ENCODE measurements at places on chromosomes 2 and 18. TPM values are rescaled to one million over a fixed set of nuclear protein-coding genes. Genes with fewer than 3 reads are reported as not detected.

FOXD4L1 gene
- total RNA-seq = not detected

CIB4 gene
- not detected for total RNA-seq

PRSS56 gene
- 0.40 TPM for total RNA-seq

LRATD1 gene
- 0.57 TPM for total RNA-seq

RGPD3 gene
- 0.11 TPM for total RNA-seq

PJVK gene
- total RNA-seq = 2.1 TPM

CDCA7 gene
- total RNA-seq = 14.1 TPM

SAG gene
- total RNA-seq = not detected

TMEM198 gene
- total RNA-seq = 4.2 TPM

ELOA2 gene
- total RNA-seq = not detected

PRKAG3 gene
- total RNA-seq = not detected

DNA sequence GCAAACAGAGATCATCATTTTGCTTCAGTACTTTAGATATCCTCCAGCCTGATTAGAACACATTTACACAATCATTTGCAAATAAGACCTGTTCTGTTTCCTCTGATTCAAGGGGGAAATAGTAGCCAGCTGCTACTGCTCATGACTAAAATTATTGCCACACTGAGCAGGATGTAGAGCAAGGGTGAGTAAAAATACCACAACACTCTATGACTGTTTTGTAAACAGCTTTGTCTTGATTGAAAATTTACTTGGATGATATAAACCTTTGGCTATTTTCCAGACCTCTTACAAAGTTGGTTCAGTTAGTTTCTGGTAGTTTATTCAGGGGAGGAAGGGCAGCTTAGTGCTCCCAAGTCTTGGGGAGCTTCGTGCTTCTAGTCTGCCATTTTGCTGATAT lies 286.4 kb upstream of the CNTNAP5 start:
- DNase-seq = no peak

DNA sequence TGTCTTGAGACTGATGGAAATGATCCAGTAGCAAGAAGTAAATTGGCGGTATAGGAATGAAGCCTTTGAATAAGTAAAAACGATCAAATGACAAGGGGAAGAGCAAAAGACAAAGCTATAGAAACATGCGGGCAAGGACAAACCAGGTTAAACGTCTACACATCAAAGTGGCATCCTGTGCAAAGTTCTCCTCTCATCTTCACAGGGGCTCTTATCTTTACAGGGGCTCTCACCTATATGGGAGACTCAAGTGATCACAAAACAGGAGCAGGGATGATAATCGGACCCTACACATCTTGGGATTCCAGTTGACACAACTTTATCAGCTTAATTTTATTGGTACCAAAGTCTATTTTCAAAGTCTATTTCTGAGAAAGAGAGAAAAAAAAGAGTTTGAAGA lies 1778.9 kb upstream of the CELF4 start:
- no peak for DNase-seq

DNA sequence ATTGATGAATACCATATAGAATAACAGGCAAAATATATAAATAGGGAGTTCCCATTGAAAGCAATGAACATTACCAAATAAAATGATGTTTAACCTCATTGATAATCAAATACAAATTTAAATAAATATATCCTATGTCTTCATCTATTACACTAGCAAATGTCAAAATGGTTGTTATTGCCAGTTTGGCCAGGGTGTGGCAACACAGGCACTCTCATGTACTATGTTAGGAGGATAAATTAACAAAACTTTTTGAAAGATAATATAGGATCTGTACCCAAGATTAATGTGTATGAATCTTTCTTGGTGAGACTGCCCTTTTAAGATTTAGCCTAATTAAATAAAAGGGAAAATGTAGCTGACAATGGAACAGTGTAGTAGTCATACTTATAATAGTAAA lies 659.3 kb downstream of the ERBB4 start:
- DNase-seq = peak; percentile 14

DNA sequence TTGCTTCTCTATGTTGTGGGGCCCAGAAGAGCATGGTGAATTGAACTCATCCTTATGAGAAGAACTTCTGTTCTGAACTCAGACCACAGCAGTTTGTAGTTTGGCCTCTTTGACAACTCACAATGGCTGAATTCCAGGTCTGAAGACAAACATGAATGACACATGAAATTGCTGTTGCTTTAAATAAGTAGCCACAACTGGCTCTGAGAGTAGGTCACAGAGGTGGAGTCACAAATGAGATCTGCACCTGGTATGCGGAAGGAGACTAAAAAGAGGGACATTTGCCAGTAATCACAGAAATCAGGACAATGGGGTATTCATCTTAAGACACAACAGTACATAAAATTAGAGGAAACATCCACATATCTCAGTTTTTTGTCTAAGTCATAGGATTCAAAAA lies 290.3 kb upstream of the MMADHC start:
- DNase-seq = peak; percentile 72

DNA sequence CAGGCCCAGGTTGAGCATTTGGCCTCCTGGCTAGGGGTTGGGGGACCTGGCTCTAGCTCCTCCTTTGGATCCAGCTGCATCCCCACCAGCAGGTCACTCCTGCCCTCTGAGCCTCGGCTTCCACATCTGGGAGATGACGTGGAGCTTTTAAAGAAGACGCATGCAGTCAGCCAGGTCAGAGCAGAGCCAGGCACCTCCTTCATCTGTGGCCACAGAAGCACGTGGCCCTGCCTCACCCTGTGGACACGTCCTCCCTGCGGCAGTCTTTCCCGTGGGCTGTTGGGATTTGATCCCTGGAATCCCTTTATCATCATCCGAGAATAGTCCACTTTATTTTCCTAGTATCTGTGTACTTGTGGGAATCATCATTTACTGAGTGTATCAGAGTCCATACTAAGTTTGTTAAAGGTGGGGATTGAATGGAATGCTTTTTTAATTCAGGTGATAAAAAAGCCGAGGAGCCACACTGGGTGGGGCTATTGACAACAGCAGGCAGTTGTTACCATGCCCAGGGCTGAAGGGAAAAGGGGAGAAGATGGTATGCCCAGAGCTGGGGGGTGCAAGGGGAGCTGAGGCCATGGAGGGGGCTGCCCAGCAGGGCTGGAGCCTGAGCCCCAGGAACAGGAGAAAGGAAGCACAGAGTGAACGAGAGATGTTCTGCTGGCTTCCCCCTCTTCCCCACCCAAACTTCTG lies 170.1 kb downstream of the LAMA1 start:
- DNase-seq = no peak

DNA sequence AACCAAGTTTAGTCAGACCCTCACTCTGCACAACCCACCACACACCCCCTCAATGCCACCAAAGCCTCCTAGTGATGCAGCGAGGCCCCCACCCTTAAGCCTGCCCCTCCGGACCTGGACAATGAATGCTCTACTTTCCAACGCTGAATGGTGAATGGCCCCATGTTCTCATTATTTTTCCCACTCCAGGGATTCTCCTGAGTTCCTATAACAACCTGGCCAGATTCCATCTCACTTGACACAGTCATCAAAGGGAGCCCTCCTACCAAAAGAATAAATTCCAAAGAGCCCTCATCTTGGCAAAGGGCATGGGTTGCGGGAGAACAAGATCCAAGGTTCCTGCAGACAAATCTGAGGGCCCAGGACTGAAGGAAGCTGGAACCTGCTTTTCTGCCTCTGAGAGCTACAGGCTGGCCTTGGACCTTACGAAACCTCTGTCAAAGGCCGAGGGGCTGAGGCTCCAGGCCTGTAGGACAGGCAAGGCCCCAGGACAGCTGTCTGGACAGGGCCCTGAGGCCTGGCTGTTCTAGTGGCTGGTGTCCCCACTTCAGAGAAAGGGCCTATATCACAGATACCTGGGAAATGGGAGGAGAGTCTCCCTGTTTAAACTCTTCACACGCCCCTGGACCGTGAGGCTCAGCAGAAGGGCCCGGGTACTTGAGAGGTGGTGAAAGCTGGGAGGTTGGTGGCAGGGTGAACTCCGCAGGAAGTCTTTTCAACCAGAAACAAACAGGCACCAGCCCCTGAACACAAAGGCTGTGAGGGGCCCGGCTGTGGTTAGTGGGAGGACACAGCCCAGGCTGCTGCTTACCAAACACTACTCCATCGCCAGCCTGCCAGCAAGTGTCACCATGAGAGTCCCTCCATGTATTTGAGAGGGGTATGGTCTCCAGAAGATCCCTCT lies 27.3 kb downstream of the SFXN5 start:
- no peak for DNase-seq

- DNase-seq = no peak
These were observed 371.9 kb downstream of the RIT2 start for GRCh38 chr18:42743373-42744138.

DNA sequence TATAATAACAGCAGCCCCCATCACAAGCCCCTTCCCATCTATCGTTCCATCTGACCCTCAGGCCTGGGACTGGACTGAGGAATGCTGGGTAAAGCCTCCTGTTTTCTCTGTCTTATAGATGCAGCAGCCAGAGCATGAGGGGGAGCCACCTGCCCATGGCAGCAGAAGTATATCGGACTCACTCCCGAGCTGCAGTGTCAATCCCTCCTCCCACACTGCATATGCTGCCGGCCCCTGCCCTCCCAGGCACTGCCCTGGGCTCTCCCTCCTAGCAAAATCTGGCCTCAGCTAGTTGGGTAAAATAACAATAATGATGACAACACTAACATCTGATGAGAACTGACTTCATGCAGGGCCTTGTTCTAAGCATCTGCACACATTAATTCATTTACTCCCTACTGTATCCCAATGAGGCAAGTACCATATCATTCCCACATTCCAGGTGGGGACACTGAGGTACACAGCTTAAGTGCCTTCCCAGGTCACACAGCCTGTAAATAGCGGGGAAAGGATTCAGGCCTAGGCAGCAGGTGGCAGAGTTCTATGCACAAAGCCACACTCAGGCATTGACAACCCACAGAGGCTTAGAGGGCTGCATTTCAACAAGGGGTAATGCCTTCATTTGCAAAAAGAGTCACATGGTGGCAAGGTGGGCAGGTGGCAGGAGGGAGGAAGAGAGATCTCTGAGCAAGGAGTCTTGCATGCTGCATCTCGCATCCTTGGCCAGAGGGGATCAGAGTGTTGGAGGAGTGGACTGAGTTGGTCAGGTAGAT lies 190.0 kb downstream of the ZBTB7C start:
- no peak for DNase-seq

- no peak for DNase-seq
These were observed 1.2 kb upstream of the TNS1 start for GRCh38 chr2:218003981-218004419.

- no peak for DNase-seq
These were observed 14.7 kb downstream of the CNTNAP5 start for GRCh38 chr2:124039762-124040291.

DNA sequence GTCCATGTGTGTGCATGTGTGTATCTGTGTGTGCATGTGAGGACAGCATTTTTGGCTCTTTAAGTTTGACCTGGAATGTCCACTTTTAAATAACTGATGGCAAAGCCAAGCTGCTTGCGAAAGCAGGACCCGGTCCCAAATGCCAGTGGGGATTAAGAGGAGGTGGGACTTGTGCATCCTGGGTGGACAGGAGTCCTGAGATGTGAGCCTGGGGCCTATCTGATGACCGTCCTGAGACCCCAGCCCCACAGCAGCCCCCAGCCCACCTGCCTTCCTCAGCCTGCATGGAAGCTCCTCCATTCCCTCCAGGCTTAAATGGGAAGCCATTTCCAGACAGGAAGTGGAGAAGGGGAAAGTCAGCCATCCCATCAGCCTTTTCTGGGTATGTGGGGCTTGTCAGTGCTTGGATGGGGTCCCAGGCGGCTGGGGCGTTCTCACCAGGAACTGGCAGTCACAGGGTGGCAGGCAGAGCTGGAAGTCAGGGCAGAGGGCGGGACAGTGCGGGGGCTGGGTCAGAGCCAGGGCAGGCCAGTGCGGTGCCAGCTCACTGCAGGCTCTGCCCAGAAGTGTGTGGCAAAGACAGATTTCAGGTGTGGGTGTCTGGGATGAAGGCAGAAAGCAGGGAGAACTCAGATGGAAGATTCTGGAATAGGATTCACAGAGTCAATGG lies 117.8 kb downstream of the ACKR3 start:
- DNase-seq = no peak

DNA sequence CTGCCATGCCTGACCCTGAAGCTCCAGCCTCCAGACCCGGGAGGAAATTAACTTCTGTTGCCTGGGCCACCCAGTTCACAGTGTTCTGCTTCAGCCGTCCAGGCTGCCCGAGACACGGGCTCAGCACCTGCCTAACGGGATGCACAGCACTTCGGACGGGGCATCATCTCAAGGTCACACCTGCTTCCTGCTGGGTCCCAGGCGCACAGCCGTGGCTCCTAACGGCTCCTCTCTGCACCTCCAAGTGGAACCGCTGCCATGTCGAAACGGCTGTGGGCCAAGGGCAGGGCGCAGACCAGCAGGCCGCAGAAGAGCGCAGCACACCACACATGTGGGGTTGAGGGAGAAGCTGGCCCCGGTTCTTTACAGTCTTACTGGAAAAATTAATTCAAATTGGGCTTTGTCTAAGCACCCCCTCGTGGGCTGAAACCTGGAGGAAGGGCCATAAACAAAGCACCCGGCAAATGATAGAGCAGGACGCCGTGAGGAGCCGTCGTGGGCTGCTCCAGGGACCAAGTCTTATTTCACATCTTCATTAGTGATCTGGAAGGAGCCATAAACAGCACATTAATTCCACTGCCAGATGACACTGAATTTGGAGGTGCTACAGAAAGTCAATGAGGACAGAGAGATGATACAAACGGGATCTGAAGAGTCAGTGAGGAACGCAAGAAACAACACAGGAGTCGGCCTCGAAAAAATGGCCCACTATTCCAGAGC lies 59.6 kb downstream of the EIPR1 start:
- DNase-seq = no peak

DNA sequence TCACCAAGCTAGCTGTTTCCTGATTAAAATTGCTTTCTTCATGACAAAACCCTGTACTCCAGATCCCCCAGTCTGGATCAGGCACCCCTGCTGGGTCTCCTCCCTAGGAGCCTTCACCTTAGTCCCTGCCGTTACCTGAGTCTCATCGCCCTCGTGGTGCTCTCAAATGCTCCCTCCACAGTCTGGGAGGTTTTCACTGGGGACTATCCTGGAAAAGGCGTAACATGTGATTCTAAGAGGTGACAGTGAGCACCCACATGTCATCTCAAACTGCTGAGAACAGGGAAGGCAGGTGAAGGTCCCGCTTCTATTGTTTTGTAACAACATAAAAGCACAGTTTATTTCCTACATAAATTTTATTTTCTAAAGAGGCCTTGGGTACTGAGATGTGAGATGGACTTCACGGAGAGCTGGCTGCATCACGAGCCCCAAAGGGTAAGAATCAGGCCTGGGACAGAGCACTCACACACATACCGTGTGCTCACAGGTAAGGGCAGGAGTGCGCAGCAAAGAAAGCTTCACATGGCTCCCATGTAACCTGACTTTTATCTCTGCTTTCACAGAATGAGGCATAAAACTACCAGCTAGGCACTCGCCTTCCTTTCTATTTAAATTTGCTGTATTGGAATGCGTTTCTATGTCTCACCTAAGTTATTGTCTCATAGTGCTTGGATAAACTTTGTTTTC lies 531.5 kb downstream of the RNF144A start:
- no peak for DNase-seq

DNA sequence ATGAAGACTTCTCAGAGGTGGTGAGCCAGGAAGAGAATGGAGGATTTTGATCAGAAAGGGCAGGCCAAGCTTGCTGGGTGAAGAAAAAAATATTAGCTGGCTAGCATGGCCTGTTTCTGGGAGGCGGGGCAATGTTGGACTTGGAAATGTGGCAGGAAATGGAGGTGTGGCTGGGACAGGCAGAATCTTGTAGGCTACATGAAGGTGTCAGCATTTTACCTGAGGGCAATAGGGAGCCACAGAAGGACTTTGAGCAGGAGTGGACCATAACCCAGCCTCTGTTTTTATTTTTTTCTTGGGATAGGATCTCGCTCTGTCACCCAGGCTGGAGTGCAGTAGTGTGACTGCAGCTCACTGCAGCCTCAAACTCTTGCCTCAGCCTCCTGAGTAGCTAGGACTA lies 31.7 kb downstream of the EMX1 start:
- DNase-seq = no peak
